ENCODE measurements at places on chromosomes 1 and 21.
A peak's percentile ranks its signal among the peaks of the same experiment; 100 is the strongest.

DNA sequence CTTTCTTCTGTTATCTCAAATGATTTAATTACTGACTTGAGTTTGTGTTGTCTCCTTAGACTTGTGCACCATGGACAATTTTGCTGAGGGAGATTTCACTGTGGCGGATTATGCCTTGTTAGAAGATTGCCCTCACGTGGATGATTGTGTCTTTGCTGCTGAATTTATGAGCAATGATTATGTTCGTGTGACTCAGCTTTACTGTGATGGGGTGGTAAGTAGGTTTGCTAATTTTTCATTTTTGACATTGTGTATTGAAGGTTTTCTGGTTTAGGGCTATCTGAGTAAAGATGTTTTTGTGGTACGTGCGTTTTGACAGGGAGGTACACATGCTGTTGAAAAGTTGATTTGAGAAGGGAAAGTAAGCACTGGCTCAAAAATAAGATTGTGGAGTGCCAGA is 14.1 kb downstream of the TTC3 start:
- no peak for DNase-seq

DNA sequence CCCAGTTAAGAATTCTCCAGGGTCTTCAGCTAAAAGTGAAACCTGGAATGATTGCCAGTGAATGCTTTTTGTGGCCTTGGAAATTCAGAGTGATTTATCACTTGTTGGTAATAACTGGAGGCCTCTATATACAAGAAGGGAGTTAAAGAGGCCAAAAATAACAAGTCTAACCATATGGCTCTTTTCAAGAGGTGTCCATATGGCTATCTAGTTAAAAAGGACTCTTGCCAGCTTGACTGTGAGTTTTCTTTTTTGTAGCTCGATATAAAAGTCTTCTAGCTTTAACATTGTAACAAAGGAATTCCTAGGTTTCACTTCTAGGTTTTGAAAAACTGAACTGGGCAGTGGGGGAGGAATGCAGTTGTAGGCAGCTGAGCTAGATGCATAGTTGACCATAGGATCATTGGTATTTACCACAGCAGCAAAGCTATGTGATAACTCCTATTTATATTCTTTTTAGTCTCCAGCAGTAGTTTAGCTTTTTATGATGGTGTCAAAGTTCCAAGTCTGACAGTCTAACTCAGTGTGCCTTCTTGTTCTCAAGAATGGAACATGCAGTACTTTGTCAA is 44.4 kb downstream of the CACHD1 start:
- no peak for DNase-seq

- no peak for DNase-seq
Observed at GRCh38 chr1:223479718-223480425, 86.7 kb downstream of the CCDC185 start.

- no peak for DNase-seq
Observed at GRCh38 chr21:41695513-41695912, 71.3 kb downstream of the RIPK4 start.

- DNase-seq: no peak
Observed at GRCh38 chr1:19444296-19445021, 40.9 kb downstream of the CAPZB start.

- DNase-seq: no peak
Observed at GRCh38 chr1:204894606-204895005, 23.9 kb downstream of the NFASC start.

GRCh38 chr1:44640200-44640853 is 34.0 kb downstream of the TMEM53 start:
- no peak for DNase-seq

DNA sequence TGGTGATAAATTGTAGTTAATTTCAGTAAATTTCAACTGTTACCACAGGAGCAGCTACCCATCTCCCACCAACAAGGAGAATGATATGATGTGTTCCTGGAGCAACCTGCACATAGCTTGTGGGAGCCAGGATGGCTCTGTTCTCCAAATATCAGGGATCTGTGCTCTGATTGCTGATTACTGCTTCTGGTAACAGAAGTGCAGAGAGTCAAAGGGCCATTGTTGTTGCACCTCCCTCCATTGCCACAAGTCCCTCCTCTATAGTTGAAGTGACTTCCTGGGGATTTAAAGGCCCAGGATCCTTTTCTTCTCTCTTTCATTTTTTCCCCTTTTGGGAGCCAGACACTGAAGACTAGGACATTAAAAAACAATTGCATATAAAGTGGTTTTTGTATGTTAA is 51.6 kb upstream of the HPDL start:
- no peak for DNase-seq

DNA sequence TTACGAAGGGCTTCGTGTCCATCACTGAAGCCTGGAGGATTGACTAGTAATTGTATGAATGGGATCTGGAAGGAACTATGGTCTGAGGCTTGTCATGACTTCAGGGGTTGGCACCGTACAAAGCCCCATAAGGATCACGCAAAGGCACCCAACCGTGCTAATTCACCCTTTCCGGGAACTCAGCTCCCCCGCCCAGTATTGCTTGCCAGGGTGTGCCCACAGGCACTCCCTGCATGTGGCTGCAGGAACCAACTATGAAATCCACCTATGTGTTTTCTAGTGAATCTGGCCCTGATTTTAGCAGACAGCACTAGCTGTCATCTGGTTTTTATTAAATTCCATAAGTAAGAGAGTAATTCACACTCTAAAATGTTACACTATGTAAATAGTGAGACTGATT is 139.2 kb downstream of the TM2D1 start:
- DNase-seq: no peak

DNA sequence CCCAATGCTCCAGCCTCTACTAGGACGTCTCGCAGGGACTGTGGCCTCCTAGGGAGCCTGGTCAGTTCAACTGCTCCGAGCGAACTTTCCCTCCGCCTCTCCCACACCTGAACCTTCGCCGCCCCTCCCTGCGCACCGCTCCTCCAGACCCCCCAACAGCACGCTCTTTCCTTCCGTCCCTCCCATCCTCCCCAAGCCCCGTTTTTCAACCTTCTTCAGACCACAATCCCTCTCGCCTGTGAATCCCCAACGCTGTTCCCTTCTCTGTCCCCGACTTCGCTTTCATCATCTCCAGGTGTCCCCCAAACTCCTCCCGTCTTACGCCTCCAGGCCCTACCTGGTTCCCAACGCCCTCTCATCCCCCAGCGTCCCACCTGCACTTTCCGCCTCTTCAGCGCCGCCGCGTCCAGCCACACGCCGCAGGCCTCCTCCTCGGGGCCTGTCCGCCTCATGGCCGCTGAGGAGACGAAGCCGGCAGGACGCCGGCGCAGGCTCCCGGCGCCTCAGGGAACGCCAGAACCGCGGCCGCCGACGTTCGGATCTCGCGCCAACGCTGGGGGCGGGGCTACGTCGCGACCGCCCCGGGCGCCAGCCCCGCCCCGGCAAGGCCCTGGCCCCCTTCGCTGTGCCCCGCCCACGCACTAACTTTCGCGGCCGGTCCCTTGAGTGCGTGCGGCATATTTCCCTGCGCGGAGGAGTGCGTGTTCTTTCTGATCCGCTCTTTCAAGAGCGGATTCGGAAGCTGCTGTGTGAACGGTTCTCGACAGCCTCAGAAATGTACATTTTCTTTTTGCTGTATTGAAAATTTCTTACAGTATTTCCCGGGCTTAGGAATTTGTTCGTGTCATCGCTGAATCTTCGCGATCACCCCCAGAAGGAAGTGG is at the start of gene AUNIP:
AUNIP (minus strand) TSS at position 552 of the 884 bp plus-strand sequence; CDS start at position 452, 100 bp downstream.
- peak; percentile 82 for DNase-seq

DNA sequence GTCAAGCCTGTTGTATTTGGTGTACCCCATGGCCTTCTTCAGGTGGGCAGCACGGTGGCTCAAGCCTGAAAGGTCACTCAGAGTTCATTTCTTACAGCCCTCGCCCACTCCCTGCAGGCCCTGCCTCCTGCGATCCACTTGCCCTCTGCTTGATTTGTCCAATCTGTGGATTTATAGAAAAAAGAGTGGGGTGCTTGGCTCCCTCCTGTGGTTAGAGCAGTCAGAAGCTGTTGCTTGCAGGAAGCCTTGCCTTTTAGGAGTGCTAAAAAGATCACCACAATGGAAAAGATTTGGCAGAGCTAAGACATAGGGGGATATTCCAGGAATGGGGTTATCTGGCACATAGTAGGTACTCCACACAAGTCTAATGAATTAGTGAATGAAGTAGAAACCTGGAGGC is 108.0 kb upstream of the TRABD2B start:
- DNase-seq: no peak

DNA sequence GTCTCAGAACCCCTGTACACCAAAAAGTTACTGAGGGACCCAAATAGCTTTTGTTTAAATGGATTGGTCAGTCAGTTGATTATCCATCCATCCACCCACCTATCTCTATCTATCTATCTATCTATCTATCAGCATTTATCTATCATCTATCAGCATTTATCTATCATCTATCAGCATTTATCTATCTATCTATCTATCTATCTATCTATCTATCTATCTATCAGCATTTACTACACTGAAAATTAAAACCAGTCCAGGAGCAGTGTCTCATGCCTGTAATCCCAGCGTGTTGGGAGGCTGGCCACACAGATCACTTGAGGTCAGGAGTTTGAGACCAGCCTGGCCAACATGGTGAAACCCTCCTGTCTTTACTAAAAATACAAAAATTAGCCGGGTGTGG is 47.1 kb downstream of the CLSTN1 start:
- DNase-seq: no peak

DNA sequence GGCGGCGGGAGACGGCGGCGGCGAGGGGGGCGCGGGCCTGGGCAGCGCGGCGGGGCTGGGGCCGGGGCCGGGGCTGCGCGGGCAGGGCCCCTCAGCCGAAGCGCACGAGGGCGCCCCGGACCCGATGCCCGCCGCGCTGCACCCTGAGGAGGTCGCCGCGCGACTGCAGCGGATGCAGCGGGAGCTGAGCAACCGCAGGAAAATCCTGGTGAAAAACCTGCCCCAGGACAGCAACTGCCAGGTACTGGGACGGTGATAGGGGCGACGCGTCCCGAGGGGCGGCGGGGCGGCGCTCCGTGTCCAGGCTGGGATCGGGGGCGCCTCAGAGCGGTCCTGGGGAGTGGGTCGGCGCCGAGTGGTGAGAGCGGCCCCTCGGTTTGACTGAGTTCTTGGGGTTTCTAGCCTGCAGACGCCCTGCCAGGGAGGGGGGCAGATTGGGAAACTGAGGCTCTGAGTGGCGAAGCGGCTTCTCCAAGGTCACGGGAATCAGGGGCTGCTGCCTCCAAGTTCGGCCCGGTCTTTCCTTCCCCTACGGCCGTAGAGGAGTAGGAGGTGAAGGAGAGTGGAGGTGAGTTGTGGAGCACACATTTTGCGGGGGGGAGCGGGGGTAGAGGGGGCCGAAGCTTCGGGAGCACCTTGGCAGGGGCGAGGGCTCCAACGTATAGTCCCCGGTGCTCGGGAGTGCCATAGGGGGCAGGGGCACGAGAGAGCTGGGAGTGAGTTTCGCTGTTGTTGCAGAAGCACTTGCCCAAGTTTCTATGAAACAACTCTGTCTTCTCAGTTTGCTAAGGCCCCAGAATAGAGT is 508 bp downstream of the RAVER2 start:
- DNase-seq: no peak

DNA sequence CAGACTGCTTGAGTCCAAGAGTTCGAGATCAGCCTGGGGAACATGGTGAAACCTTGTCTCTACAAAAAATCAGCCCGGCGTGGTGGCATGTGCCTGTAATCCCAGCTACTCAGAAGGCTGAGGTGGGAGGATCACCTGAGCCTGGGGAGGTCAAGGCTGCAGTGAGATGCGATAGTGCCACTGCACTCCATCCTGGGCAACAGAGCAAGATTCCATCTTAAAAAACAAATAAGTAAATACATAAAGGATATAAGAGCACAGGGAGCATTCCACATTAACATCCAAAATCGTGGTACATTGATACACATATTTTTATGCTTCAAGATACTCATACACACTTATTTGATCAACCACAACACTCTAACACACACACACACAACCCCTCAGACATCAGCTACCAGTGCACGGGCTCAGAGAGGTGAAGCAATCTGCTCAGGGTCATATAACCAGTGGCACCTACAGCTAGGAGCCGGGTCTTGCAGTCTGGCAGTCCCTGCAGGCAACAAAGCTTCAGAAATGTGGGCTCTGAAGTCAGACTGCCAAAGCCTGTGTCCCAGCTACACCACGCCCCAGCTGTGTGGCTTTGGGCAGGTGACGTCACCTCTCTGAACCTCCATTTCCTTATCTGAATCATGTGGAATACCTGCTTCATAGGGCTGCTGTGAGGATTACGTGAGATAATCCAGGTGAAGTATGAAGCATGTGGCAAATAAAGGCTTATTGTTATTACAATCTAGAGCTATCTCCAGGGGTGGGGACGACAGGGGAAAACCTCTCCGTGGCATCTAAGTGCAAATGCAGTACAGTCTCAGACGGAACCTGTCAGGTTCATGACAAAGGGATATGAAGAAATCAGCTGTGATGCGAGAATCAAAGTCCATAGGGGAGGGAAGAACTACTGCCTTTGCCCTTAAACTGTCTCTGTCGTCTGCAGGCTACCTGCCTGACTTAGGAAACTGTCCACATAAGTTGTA is 4.8 kb upstream of the CRYBG2 start:
- peak; percentile 48 for DNase-seq

DNA sequence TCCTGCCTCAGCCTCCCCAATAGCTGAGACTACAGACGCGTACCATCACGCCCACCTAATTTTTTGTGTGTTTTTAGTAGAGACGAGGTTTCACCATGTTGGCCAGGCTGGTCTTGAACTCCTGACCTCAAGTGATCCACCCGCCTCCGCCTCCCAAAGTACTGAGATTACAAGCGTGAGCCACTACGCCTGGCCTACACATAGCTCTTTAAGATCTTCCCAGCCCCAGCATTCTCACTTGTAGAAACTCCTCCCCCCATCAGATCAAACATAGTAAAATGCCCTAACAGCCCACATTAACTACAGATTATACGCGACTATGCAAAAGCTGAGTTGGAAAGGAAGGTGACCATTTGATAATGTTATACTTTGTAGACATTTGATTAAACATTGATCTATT is 634.8 kb downstream of the MATN1 start:
- no peak for DNase-seq

- no peak for DNase-seq
Observed at GRCh38 chr1:176989754-176990153, 174.8 kb downstream of the ASTN1 start.

DNA sequence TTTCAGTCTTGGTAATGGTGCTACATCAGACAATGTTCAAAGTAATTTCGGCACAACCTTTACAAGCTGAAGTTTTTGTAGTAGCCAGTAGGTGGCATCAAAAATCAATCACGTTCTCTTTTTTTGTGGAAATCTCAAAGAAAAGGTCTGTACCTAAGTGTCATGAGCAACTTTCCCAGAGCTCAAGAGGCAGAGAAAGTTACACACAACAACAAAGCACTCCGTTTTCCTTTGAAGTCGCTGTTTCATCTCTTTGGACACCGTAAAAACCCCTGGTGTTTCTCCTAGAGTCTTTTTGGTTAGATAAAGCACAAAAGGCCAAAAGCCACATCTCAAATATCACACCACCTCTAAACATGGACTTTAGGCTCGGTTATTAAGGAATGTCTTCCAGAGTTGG is 131.6 kb downstream of the LHX8 start:
- peak; percentile 0 for DNase-seq

Data from stimulated activated CD4-positive, alpha-beta T cell treated with anti-CD3 and anti-CD28 coated beads, Interleukin-12 subunit alpha, Interleukin-12 subunit beta, amount 100 ng/mL, for 48 hours (primary cell).